ENCODE measurements at places on chromosomes 16 and 17.

DNA sequence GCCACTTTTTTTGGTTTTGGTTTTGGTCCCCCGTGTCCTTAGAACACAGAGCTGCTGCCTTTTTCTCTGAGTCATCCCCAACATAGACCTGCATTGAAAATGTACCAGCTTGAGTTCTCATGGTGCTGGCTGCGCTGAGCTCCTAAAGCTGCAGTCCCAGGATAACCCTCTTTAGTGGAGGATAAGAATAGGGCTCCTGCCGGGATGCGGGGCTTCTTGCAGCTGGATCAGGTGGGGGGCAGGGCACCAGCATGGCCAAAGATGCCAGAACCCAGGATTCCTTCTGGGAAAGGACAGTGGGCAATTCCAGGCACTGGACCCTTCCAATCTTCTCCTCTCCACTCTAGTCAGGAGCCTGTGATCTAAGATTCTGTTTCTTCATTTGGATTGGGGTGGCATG lies 8.3 kb upstream of the CLUH start:
- no peak for DNase-seq

GRCh38 chr16:51896013-51896412 lies 650.9 kb downstream of the TOX3 start:
- no peak for DNase-seq

GRCh38 chr16:30137897-30138296 lies 14.9 kb upstream of the MAPK3 start:
- no peak for DNase-seq

DNA sequence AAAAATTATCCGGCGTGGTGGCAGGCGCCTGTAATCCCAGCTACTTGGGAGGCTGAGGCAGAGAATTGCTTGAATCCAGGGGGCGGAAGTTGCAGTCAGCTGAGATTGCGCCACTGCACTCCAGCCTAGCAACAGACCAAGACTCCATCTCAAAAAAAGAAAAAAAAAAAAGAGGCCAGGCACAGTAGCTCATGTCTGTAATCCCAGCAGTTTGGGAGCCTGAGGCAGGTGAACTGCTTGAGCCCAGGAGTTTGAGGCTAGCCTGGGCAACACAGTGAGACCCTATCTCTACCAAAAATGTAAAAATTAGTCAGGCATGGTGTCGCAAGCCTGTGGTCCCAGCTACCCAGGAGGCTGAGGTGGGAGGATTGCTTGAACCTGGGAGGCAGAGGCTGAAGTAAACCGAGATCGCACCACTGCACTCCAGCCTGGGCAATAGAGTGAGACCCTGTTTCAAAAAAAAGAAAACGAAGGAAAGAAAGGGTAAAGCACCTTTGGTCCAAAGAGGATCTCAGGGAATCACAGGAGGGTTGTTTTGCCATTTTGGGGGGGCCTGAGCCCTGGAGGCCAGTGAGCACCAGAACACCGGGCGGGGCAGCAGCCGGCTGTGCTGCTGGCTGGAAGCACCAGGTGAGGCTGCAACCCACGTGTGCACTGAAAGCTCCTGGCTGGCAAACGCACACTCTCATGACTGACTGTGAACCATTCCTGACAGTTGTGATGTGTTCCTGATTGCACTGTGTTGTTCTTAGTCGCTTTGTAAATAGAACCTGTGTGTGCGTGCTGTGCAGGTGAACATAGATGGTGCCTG lies 18.4 kb downstream of the HS3ST6 start:
- DNase-seq: no peak

DNA sequence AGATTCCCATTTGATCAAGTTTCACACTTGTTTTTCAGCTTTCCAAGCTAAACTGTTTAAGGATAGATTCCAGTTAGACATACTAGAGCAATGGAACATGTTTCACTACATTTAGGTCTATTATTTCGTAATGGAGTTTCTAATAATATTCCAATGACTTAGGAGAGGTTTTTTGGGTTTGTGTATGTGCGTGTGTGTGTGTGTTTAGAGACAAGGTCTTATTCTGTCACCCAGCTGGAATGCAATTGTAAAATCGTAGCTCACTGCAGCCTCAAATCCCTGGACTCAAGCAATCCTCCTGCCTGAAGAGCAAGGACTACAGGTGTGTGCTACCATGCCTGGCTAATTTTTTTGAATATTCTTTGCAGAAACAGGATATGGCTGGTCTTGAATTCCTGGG lies 426.3 kb downstream of the ZFHX3 start:
- DNase-seq: no peak

DNA sequence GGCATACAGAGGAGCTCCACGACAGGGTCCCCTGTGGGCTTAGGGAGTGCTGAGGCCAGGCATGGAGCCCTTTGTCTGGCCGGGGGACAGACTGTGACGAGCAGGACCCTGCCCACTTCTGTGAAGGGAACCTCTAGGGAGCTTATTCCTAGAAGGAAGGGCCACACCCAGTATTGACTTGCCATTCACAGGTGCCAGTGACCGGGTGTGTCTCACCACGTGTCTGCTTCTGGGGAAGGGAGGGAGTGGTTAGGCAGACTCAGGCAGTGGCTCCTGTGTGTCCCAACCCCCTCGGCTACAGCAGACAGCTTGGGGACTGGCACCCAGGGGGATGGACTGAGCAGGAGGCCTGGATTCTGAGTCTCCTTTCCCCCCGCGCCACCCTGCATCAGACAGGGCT lies 57.2 kb downstream of the SOCS1 start:
- peak; percentile 19 for DNase-seq

GRCh38 chr16:54277845-54278703 lies 8.5 kb downstream of the IRX3 start:
- no peak for DNase-seq

All from GF-D8 (cell line).